Left ventricle myocardium superior (tissue), 1 donor: ENCODE measurements at places on chromosomes 12 and 14. TPM values are rescaled to one million over a fixed set of nuclear protein-coding genes. Genes with fewer than 3 reads are reported as not detected.

- no peak for DNase-seq
Observed at GRCh38 chr12:109389146-109389545, 41.4 kb downstream of the MYO1H start.

DNA sequence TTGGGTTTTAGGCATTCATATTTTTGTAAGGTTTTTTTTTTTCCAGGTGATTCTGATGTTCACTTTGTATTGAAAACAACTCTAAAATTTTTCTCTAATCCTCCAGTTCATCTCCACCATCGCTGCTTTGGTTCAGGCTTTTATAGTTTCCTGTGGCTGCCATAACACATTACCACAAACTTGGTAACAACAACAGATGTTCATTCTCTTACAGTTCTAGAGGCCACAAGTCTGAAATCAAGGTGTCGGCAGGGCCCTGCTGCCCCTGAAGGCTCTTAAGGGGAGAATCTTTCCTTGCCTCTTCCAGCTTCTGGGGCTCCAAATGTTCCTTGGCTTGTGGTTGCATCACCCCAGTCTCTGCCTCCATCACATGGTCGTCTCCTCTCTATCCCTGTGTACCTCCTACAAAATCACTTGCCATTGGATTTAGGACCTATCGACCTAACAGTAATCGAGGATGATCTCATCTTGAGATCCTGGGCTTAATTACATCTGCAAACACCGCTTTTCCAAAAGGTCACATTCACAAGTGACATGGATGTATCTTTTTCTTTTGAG lies 55.2 kb downstream of the PELI2 start:
- no peak for DNase-seq

DNA sequence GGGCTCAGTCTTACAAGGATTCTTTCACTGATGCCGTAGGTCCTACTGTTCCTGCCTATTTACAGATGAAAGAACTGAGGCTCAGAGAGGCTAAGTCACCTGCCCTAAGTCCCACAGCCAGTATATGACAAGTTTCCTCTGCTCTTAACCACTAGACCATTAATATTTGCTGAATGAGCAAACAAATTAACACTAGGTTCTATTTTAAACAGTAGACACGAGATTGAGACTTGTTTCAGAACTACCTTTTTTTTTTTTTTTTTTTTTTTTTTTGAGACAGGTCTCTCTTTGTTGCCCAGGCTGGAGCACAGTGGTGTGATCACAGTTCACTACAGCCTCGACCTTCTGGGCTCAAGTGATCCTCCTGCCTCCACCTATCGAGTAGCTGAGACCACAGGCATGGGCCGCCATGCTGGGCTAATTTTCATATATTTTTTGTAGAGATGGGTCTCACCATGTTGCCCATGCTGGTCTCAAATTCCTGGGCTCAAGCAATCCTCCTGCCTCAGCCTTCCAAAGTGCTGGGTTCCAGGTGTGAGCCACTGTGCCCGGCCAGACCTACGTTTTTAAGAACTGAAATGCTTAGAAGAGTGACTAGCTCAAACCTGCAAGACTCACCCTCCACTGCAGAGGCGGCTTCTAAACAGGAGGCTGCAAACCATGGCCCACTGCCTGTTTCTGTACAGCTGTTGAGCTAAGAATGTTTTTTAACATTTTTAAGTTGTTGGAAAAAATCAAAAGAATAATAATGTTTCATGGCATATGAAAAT lies 12.9 kb downstream of the SYNE3 start:
- DNase-seq: no peak

GRCh38 chr12:90112666-90113065 lies 404.0 kb upstream of the ATP2B1 start:
- DNase-seq: no peak

- no peak for DNase-seq
Observed at GRCh38 chr14:71595441-71595840, 336.8 kb upstream of the RGS6 start.

DNA sequence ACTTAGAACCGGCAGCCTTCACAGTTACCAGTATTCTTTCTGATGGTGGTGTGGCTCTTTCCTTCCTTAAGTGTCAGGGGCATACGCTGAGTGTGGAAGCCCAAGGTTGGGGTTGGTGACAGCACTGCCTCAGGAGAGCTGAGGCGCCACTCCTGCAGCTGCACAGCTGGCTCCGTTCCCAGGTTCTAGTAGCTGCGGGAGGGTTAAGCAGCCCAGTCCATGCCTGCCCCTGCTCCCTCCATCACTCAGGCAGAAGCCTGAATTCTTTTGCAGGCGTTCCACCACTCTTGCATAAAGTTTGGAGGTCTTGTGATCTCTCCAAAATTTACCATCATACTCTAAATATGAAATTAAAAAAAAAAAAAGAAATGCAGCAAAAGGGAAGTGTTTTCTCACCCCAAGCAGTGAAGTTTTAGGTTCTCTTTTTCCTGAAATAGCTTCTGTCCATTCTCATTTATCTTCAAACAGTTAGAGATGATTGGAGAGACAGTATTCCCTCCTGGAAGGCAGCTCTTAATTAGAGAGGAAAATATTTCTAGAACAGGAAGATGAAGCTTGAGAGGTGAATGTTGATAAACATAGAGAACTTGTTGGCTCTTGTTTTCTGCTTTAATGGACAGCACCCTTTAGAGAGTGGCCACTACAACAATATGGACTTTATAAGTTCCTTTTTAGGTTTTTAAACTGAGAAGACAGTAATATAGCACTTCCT lies 136.1 kb downstream of the FGD4 start:
- DNase-seq: peak; percentile 90

GRCh38 chr14:38107216-38107631 lies 100.5 kb upstream of the SSTR1 start:
- DNase-seq: no peak

DNA sequence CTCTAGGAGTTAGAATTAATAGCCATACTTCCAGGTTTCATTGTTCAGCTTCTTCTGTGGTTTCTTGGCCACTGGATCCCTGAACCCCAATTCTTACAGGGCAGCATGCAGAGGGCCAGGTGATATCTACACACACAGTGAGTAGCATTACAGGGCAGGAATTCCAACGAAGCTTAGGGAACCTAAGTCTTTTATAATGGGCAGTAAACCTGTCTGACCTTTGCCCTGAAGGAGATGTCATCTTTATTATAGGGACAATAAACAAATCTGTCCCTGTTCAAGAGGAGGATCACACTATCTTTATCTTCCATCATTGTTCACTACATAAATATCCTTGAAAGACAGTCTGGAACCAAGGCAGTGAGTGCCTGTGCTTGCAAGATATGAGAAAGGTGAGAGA lies 11.7 kb upstream of the EML5 start:
- no peak for DNase-seq

- DNase-seq: no peak
Observed at GRCh38 chr12:2960390-2960956, 1.3 kb downstream of the TEAD4 start.

- DNase-seq: no peak
Observed at GRCh38 chr12:26728205-26729050, 104.6 kb downstream of the ITPR2 start.

- DNase-seq: no peak
Observed at GRCh38 chr12:57724003-57724935, 14.3 kb downstream of the AGAP2 start.

RDH16 gene
- 0.12 TPM for total RNA-seq

RHNO1 gene
- 4.9 TPM for total RNA-seq

KLRB1 gene
- 0.30 TPM for total RNA-seq

P2RX7 gene
- 1.9 TPM for total RNA-seq

COCH gene
- 0.50 TPM for total RNA-seq

ACTR10 gene
- 77.2 TPM for total RNA-seq
